ENCODE measurements at places on chromosomes 12 and 14.

GRCh38 chr12:53683983-53684382, 8.1 kb upstream of the ATP5MC2 start:
- DNase-seq, result no peak

- no peak for DNase-seq
Observed at GRCh38 chr14:24677956-24678355, 44.0 kb upstream of the GZMB start.

DNA sequence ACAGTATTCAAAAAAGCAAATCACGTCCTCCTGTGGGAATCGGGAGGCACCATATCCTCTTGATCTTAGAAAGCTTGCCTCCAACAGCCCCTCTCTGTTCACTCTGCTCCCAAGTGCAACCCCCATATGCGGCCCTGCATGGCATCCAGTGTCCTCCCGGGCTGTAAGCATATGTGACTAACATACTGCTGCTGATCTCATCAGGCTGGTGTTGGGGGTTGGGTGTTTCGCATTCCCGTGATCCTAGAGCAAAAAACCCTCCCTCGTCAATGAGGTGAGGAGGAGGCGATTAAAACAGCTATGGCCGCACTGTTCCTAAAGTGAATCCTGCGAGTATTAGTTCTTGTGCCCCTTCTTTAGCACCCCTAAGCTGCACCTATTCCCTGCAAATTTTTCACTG, 28.1 kb upstream of the PPM1A start:
- DNase-seq, result no peak

DNA sequence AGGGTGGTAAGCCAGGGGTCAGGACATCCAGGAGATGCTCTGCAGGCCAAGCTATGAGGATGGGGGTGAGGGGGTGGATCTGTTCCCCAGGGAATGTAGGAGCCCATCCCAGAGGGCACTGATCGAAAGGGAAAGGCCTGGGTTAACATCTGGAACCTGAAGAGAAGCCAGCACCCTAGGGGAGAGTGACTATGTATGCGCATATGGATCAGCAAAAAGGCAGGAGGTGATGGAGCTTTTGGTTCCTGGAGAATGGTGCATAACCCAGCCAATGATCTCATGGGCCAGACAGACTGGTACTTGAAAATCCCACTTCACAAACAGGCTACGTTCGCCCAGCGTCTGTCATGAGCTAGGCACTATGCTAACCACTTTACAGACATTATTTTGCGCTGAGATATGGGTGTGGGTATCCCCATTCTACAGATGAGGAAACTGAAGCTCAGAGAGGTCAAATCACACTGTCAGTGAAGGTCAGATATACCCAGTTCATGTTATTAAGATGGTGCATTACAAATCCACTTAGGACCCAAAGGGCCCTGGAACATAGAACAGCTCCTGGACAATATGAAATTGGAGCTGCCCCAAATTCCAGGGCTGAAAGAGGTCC, 1.6 kb downstream of the CCDC63 start:
- no peak for DNase-seq

- DNase-seq, result no peak
Observed at GRCh38 chr12:46556819-46557524, 184.4 kb upstream of the SLC38A2 start.

GRCh38 chr14:92380582-92380981, 57.6 kb downstream of the SLC24A4 start:
- no peak for DNase-seq

GRCh38 chr14:47857646-47858045, 182.2 kb upstream of the MDGA2 start:
- no peak for DNase-seq

GRCh38 chr14:54310851-54311228, 86.0 kb upstream of the CDKN3 start:
- no peak for DNase-seq

DNA sequence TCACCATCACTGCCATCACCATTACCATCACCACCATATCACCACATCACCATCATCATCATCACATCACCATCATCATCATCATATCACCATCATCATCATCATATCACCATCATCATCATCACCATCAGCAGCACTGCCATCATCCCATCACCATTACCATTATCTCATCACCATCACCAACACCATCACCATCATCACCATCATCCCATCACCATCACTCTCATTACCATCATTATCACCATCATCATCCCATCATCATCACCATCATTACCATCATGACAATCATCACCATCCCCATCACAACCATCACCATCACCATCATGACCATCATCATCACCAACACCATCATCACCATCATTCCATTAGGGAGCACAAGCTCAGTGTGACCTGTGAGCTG, 318.0 kb downstream of the ADGRD1 start:
- no peak for DNase-seq

DNA sequence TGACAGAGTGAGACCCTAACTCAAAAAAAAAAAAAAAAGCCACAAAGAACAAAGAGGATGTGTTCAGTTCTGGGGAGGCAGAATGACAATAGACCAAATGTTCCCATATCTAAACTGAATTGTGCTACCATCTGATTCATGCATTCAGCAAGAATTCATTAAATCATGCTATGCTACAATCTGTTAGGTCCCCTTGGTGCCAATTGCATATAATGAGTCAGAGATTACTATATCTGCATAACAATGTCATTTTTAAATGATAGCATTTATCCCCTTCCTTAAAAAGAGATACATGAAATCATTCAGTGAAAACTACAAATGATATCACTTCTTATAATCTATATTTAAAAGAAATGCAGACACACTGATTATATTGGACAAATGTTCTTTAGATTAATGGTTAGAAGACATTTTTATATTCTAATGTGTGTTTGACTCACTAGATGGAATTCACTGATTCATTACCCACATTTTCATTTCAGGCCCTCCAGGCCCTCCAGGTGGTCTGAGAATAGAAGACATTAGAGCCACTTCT, 207.6 kb upstream of the PDZRN4 start:
- no peak for DNase-seq

- DNase-seq, result no peak
Observed at GRCh38 chr12:85693093-85693665, 143.0 kb downstream of the RASSF9 start.

GRCh38 chr12:69497308-69498026, 27.3 kb downstream of the FRS2 start:
- DNase-seq, result no peak

DNA sequence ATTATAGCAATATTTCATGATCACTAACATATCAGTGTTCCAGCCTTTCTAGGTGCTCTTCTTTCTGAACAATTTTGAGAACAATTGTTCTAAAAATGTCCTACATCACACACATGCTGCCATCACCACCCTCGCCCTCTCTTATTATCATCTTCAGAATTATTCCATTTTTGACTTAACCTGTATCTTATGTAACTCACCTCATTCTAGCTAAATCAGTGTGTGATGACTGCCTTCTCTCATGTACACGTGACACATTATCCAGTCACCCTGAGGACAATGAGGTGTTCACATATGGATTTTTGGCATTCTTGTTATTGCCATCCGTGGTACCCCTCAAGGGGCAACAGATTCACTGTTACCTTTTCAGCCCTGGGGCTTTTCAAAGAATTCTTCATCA, 87.3 kb downstream of the RFX4 start:
- DNase-seq, result no peak

- no peak for DNase-seq
Observed at GRCh38 chr12:91493308-91493707, 310.7 kb upstream of the DCN start.

- DNase-seq, result no peak
Observed at GRCh38 chr14:69137843-69138535, 14.9 kb downstream of the DCAF5 start.

- no peak for DNase-seq
Observed at GRCh38 chr12:108832208-108832607, 25.2 kb downstream of the SSH1 start.

DNA sequence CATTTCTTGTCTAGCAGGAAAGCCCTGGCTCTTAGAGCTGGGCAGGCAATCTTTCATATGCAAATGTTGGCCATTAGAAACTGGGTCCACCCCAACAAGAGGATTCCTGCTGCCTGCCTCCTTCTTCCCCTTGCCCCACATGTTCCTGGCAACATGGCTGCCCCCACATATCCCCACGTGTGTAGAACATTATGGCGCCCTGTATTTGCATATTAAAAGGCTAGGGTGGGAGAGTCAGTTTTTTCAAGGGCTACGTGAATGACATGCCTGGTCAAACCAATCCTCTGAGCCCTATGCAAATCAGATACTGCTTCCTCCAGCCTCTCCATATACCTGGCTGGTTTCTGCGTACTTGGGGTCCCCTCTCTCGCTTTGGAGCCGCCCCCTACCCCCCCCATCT, 514.0 kb downstream of the FUT8 start:
- no peak for DNase-seq
